ENCODE measurements at places on chromosomes 1 and 21. TPM values are rescaled to one million over a fixed set of nuclear protein-coding genes. Genes with fewer than 3 reads are reported as not detected.

Gene TPM3
- total RNA-seq, result 782 TPM

Gene SLC44A5
- total RNA-seq, result not detected

Gene KAZN
- total RNA-seq, result 9.8 TPM

Gene RGS8
- not detected for total RNA-seq

Gene HSPG2
- total RNA-seq, result 14.4 TPM

- no peak for DNase-seq
These were observed 4.4 kb downstream of the AVPR1B start for GRCh38 chr1:206112600-206113301.

DNA sequence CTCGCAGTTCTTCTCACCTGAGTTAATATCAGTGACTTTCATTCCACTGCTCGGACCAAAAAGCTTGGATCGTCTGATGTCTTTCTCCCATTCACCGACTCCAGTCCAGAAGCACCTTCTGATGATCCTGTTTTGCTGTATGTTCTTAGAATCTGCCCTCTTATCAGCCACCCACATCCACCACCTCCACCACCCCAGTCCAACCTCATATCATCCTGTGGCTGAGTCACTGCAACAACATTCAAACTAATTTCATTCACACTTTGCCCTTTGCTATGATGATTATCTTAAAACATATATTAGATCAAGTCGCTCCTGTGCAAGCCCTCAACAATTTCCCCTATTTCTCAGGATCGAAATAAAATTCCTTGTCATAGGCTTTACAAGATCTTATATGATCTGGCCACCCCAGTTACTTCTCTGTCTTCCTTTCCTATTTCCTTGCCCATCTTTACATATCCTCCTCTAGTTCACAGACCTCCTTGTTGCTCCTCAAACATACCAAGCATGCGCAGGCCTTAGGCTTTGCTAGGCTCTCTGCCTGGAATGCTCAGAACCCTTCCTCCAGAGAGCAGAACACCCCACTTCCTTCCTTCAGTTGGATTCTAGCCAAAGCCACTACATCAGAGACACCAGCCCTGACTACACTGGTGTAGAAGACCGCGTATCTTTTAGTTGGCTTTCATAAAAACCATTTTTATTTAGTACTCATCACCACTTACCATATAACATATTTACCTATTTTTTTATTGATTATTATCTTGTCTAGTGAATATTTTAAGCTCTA lies 335.7 kb upstream of the GREM2 start:
- DNase-seq, result no peak

- no peak for DNase-seq
These were observed 18.9 kb downstream of the LDLRAP1 start for GRCh38 chr1:25562101-25562927.
